ENCODE measurements at places on chromosomes 7 and 10. TPM values are rescaled to one million over a fixed set of nuclear protein-coding genes. Genes with fewer than 3 reads are reported as not detected.

The AP5Z1 gene
- total RNA-seq: 48.7 TPM

The RNF148 gene
- total RNA-seq: not detected

The FGFR2 gene
- not detected for total RNA-seq

The AOAH gene
- total RNA-seq: not detected

The C10orf95 gene
- not detected for total RNA-seq

The SPOCK2 gene
- not detected for total RNA-seq

The NPC1L1 gene
- not detected for total RNA-seq

The CPA2 gene
- not detected for total RNA-seq

The SPDYE16 gene
- total RNA-seq: not detected

The CCDC146 gene
- total RNA-seq: 0.89 TPM

The ZNF488 gene
- not detected for total RNA-seq

The CALML5 gene
- total RNA-seq: not detected

The MYPN gene
- total RNA-seq: 14.5 TPM

The ANXA7 gene
- 152 TPM for total RNA-seq

The SFTPA2 gene
- not detected for total RNA-seq
